ENCODE measurements at places on chromosomes 2 and 18. TPM values are rescaled to one million over a fixed set of nuclear protein-coding genes. Genes with fewer than 3 reads are reported as not detected.

CFC1 gene
- 0.73 TPM for total RNA-seq

PROC gene
- 2.9 TPM for total RNA-seq

GRCh38 chr18:9869715-9870430 is 15.9 kb upstream of the TXNDC2 start:
- DNase-seq, result no peak

DNA sequence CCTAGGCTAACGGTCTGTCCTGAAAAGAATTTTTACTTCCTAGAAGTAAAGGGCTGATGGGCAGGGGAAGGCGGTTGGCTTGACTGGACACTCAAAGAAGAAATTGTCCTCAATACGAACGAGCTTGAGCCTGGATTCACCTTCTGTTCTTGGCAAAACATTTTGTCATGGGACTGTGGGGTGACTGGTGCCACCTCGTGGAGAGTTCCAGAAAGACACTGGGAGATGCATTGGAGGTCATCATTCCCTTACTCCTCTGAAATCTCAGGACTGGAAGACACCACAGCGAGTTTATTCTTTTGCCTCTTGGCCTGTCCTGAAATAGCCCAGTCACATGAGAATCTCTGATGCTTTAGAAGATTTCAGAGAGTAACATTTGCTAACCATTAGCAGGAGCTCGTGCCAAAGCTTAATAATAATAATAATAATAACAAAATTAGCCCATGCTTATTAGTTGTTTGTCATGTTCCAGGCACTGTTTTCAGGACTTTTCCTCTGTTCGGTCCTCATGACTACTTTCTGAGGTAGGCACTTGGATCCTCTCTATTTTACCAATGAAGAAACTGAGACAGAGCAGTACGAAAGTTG is 44.5 kb downstream of the TMEM182 start:
- peak; percentile 54 for DNase-seq

SGPP2 gene
- total RNA-seq, result 74.9 TPM

- DNase-seq, result no peak
Measured at GRCh38 chr2:19936203-19936602, 34.4 kb upstream of the TTC32 start.

DNA sequence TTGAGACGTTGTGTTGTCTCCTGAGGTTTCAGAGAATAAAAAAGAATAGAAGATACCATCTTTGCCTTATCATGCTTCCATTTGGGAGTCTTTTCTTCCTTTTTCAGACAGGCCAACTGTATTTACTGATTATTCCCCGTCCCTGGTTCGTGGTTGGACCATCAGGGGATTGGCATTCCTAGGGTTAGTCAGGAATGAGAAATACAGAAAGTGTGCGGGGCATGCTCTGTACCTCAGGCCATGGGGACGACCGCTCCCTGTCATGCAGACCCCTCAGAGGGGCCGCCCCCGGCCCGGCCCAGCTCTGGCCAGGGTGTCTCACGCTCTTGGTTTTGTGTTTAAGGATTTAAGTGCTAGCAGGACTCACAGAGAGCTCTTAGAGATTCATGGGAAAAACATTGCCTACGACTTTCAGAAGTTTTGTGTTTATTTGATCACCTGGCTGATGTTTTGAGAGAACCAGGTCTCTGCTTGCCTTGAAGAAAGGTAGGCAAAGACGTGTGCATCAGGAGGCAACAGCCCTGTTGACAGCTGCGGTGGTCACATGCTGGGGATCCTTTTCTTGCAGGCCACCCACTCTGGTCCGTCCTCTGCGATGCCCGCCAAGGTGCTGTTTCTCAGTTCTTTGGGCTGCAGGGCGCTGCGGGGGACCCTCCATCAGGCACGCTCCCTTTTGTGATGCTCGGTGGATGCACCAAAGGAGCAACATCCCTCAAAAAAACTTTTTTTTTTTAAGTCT is 317.8 kb downstream of the AGAP1 start:
- DNase-seq, result no peak

CXCR2 gene
- total RNA-seq, result 0.18 TPM
